Suppressor macrophage treated with lipopolysaccharide for 4 hours (primary cell): ENCODE measurements at places on chromosomes 6 and 20.

DNA sequence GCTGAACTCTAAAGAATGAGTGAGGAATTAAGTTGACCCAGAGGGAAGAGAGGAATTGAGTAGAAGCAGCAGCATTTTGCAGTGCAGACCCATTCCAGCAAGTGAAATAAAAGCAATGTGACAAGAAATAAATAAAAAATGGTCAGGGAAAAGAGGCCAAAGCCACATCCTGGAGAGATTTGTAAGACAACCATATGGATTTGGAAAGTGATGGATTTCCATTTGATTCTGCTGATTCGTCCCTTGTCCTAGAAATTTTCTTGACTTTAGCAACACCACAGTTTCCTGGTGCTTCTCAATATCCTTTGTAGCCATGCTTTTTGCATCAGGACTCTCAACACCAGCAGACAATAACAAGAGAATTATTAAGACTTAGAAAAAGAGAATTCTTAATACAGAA lies 29.8 kb downstream of the ANKEF1 start:
- DNase-seq, result no peak

GRCh38 chr20:18077157-18077556 lies 19.4 kb upstream of the OVOL2 start:
- DNase-seq, result no peak

- no peak for DNase-seq
Measured at GRCh38 chr6:37225350-37226169, 32.0 kb upstream of the TBC1D22B start.

GRCh38 chr6:40125680-40126394 lies 191.6 kb upstream of the MOCS1 start:
- DNase-seq, result no peak

DNA sequence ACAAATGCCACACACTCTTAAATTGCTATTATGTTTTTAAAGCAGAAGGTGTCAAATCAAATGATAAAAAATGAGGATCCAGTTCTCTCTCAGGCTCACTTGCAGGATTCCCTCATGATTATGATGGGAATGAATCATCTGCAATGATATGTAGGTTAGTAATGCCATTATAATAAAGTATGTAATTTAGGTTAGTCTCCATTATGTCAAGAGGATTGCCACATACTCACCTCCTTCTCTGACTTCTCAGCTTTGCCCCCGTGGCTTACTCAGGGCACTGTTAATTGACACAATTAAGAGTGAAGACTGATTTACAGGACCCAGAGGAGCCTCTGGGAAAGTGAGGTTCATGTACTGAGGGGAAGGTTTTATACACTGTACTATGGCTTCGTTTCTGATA lies 591.7 kb upstream of the NRSN1 start:
- DNase-seq, result no peak

- no peak for DNase-seq
Measured at GRCh38 chr6:37283268-37283667, 25.3 kb upstream of the TMEM217 start.

DNA sequence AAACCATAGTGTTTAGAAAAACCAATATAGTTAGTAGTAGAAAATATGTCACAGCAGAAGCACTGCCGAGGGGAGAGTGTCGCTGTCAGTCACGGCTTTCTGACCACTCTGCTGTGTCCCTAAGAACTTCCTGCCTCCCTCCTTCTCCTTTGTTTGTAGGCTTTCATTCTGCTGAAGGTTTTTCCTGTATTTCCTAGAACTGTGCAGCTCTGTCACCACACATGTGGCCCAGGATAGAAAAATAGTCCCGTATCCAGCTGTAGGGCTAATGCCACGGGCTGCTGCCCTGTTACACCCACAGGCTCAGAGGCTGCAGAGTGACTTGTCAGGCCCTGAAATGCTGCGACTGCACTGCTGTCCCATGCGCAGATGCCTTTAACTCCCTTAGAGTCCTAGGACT lies 52.6 kb upstream of the SYNJ2 start:
- no peak for DNase-seq

DNA sequence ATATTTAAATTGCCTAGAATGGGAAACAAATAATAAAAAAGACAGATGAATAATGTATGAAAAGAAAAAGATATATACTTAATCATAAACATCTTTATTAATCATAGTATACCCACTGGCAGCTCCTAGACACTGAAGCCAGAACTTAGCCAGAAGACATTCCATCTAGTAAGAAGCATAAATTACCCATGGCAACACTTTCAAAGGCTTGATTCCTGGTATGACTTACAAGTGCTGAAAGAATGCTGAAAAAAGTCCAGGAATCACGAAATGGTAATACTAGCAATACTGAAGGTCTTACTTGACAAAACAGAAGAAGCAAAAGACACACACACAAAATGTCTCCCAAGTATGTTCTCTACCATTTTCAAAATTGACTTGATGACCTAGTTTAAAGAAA lies 38.0 kb downstream of the RWDD2A start:
- no peak for DNase-seq

GRCh38 chr6:159045801-159046200 lies 1.0 kb upstream of the TAGAP start:
- no peak for DNase-seq

DNA sequence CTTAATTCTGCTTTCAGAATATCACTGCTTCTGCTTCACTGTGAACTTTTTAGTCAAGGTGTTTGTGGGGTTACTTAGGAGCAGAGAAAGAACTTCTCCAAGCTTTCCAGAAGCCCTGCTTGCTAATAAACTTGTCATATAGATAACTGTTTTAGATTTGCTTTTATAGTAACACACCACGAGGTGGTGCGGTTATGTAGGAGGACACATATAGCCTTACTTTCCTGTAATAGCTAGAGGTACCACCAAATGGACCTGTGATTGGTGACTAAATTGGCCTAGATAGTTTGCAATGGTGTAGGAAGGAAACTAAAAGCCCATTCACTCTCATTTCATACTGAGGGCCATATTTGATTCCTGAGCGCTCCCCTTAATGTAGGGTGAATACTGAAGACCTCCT lies 52.3 kb upstream of the BCLAF1 start:
- no peak for DNase-seq

GRCh38 chr6:100121854-100122609 lies 128.0 kb upstream of the MCHR2 start:
- DNase-seq, result no peak

DNA sequence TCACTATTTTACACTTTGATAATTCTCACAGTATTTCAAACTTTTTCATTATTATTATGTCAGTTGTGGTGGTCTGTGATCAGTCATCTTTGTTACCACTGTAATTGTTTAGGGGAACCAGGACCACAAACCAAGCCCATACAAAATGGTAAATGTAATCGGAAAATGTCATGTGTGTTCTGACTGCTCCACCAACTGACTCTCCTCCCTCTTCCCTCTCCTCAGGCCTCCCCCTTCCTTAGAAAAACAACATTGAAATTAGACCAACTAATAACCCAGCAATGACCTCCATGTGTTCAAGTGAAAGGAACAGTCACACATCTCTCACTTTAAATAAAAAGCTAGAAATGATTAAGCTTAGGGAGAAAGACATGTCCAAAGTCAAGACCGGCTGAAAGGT lies 63.8 kb downstream of the GMDS start:
- DNase-seq, result no peak

GRCh38 chr6:134637847-134638437 lies 312.0 kb downstream of the ALDH8A1 start:
- no peak for DNase-seq

- DNase-seq, result no peak
Measured at GRCh38 chr20:34876406-34877282, at the start of gene ACSS2. ACSS2 (plus strand) TSS chr20:34876612; CDS start chr20:34876646, 34 bp downstream.

GRCh38 chr6:116922853-116923548 lies 46.0 kb downstream of the RFX6 start:
- no peak for DNase-seq

DNA sequence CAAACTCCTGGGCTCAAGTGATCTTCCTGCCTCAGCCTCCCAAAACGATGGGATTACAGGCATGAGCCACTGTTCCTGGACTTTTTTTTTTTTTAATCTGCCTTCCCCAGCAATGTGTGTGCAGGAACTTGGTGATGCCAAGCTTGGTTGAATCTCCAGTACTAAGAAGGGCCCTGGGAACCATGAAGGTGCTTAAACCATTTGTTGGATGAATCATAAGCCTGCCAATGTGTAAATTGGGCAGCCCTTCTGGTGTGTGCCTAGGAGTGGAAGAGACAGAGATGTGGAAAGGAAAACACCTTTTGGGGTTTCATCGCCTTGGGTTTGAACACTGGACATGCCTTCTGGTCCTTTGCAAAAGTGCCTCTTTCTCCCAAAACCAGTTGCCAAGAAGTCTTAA lies 7.1 kb upstream of the SPO11 start:
- DNase-seq, result no peak

- DNase-seq, result no peak
Measured at GRCh38 chr6:168507297-168507696, 66.3 kb downstream of the SMOC2 start.

- DNase-seq, result peak; percentile 33
Measured at GRCh38 chr20:44649126-44649525, 2.4 kb downstream of the ADA start.

GRCh38 chr6:42099340-42100028 lies 42.9 kb downstream of the C6orf132 start:
- DNase-seq, result no peak

DNA sequence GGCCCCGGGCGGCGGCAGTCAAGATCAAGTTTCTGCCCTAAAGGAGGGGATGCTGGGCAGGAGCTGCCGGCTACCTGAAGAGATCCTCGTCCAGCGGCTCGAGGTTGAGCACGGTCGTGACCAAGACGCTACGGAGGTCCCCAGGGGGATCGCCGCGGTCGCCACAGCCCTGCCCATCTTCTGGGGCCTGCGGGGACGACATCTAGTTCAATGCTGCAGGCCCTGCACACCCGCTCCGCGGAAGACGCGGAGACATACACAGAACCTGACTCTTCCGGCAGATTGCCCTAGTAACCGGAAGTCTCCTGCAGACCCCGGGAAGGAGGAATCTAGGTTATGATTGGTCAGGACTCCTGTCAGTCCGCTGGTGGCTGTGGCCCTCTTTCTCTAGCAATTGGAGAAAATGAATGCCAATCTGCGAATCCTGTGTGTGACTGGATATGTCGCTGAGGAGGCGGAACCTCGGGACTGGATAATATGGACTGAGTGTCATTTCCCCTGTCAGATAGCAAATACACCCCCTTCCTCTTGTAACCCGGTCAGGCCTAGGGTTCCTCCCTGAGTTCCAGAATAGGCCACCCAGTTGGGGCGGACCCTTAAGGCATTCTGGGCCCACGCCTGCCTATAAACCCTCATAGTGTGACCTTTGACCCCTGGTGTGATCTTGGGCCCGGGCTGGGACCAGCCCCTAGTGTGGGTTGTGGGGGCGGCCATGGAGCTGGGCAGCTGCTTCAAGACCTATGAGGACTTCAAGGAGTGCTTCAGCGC lies at the start of the genes ACOT8 and ZSWIM3:
Gene ACOT8, minus strand, starts transcription at position 279 of the 768 bp plus-strand sequence. Its CDS starts 77 bp downstream, at position 202.
Gene ZSWIM3, plus strand, starts transcription at position 501 of the 768 bp plus-strand sequence. Its CDS starts 212 bp downstream, at position 713.
- peak; percentile 100 for DNase-seq

DNA sequence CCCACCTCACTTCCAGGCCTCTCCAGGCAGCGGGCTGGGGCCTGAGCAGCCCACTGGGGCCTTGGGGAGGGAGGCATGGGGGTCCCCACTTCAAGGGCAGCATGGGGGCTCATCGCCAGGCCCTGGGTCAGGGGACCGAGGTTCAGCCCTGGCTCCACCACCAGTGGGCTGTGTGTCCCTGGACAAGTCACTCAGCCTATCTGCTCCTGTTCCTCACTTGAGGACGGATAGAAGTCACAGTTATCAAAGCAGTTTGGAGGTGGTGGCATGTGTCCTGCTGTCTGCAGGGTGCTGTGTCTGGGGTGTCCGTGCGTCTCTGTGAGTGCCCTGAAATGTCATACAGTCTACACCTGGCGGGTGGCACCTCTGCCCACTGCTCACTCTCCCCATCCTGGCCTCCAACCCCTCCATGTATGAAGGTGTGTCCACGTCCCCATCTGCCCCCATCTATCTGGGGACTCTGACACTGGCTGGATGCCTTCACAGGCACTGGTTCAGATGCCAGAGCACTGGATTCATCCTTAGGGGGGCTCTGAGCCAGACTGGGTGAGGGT lies 3.6 kb downstream of the EEF1A2 start:
- DNase-seq, result no peak

DNA sequence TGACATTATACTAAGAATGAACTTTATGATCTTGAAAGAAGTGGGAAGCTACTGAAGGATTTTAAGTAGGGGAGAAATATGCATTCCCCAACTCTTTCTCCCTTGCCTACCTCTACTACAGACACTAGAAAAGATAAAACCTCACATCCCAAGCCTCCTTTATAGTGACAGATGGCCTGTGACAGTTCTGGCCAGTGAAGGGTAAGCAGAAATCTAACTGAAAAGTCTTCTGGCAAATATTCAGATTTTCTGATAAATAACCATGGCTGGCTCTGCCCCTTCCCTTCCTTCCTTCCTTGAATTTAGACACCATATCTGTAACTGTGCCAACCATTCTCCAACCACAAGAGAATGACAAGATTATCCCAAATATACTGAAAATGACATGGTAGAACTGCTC lies 10.2 kb upstream of the BEND6 start:
- DNase-seq, result no peak

DNA sequence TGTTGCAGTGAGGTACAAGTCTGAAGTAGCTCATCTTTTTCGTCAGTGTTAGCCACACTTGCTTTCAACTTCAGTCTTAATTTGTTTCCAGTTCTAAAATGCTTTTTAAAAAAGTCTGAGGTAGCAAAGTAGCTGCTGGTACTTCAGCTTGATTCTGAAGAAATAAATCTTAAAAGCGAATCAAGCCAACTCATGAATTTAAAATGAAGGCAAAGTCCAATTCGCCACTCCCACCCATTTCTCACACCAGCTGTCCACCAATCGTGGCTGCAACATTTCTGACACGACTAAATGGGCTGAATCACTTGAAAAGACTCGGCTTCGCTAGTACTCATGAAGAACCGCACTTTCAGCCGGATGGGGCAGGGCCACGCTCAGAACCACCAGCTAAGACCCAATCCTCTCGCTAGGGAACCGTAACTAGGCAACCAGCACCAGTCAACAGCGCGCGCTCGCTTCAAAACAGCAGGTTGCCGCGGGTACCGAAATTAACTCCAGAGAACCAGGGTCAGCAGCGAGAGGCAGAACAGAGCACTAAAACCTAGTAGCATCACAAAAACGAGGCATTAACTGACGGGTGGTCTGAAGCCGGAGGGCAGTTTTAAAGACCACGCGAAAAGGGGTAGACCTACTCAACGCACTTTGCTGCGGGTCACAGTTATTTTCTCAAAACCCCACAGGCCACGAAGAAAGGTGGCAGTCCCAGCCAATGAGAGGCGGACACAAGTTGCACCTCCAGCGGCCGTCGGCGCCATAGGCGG lies 900 bp downstream of the BCLAF1 start:
- DNase-seq, result peak; percentile 95
